ENCODE measurements at places on chromosomes 7 and 10.

DNA sequence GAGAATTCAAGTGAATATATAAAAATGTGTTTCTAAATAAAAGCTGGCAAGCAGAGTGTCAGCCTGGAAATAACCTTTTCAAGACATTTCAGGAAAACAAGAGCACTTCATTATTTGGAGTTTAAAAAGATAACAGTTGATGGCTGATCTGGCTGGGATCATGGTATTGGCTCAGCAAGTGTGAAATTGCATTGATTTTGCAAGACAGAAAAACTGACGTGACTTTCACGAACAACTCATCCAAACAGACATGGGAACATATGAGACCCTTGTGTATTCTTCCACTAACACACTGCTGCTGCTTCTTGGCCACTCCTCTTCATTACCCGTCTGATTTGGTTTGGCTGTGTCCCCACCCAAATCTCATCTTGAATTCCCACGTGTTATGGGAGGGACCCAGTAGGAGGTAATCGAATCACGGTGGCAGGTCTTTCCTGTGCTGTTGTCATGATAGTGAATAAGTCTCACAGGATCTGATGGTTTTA, 108.5 kb downstream of the RAB18 start:
- DNase-seq: no peak

- peak; percentile 7 for DNase-seq
Measured at GRCh38 chr10:17607603-17608332, 9.4 kb downstream of the HACD1 start.

GRCh38 chr10:129852829-129853561, 111.1 kb downstream of the EBF3 start:
- DNase-seq: no peak

DNA sequence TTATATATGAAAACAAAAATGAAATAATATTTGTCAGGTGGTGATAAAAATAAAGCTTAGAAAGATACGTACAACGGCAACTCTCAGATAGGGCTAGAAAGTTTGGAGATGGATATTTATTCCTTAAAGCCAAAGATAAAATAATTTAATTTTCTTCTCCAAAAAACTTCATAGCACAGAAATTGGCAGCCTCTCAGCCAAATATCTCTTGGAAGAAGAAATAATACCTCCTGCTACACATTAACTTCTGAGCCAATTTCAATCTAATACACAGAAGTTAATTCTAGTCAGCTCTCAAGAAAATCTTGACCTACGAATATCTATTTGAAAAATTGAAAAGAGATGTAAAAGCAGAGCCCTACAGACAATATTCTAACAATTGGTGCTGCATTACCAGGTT, 122.4 kb downstream of the TES start:
- DNase-seq: no peak

DNA sequence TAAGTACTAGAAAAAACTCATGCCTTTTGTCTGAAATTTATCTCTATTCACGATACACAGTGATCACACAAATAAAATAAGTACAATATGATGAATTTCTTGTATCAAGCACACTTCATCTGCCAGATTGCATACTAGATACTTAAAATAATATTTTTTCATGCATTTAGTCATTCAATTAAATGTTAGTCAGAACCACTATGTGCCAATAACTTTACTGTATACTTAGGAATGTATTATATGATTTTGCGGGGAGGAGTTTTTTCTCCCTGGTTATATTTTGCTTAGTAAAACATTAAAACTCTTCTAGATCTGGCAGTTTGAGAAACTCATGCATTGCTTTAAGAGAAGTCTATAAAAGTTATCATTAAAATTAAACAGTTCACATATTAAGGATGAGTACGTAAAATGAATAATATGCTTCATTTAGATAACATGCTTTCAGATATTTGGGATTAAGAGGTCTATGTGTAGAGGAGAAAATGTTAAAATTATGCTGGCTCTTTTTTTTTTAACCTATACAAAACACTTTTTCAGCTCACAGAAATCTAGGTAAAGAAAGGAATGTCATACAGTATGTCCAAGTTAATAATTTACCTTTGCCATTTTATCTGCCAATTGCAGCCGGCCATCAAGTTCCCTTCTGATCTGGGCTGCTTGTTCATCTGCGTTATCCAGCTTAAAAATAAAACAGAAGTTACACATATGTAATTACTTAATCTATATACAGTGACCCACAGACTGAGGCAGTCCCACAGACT, 70.1 kb downstream of the RNF133 start:
- DNase-seq: no peak

- no peak for DNase-seq
Measured at GRCh38 chr7:48563334-48563733, 361.0 kb upstream of the CDC14C start.

GRCh38 chr7:22765609-22766008, 38.6 kb downstream of the IL6 start:
- no peak for DNase-seq

GRCh38 chr10:96919785-96920430, 87.8 kb downstream of the LCOR start:
- DNase-seq: no peak

GRCh38 chr7:45601816-45602540, 27.8 kb downstream of the ADCY1 start:
- DNase-seq: no peak

DNA sequence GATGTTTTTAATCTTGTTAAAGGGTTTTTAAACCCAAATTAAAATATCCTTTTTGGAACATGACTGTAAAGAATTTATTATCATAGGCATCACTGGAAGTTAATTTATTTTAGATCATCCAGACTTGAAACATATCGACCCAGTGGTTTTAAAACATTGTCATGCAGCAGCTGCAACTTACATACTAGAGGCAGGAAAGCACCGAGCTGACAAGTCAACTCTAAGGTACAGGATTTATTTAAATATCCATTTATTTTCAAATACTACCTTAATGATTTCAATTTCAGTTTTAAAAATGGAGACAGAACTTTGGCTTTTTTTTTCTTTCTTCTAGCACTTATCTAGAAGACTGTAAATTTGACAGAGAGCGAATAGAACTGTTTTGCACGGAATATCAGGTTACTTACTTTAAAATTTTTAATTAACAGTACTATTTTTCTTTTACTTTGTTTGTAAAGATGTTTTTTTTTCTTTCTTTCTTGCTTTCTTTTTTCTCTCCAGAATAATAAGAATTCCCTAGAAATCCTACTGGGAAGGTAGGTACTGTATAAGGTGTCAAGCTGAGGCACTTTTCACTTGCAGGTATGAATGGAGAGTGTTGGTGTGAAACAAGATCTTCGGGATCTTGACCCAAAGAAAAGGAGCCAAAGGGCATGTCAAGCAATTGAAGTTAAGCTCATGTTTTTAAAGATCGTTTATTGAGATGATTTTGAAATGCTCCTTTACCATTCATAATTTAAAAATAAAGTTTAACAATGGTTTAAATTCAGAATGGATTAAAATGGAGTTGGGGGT, 1.8 kb downstream of the COMMD3 start:
- no peak for DNase-seq

GRCh38 chr10:46285966-46286620, 704 bp upstream of the ANTXRL start:
- DNase-seq: no peak

DNA sequence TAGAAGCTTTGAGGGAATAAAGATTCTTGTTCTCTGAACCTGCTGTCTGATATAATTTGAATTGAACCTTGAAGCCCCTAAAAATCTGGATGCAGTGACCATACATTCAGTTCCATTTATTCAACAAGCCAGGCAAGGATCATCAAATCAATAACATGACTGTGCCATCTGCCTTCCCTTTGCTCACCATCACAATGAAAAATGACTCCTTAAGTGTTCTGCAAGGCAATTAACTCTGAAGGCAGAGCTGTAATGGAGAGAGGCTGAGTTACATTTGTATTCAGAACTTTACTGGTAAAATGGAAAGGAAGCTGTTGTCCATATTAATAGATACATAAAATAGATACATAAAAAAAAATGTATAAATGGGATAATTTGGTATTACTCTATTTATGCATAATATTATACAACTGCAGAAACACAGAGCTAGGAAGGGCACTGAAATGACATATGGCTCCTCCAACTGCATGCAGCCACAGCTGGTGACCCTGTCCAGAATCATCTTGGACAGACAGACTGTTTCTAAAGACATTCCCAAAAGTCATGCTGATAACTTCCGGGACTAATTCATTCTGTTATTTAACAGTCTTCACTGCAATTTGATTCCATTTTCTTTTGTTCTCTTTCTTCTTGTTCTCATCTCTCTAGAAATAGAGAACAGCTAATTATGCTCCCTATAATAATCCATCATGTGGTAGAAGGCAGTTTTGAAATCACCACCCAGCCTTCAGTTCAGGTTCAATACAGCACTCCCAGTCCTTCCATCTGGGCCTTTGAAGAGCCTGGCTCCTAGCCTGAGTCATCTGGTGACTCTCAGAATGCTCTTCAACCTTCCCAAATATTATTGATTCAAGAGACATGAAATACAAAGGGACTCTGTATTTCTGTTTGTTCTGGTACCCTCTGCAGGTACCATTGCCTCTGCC, 412.6 kb downstream of the GFRA1 start:
- DNase-seq: no peak

GRCh38 chr10:86345859-86346798, 20.5 kb downstream of the GRID1 start:
- no peak for DNase-seq

DNA sequence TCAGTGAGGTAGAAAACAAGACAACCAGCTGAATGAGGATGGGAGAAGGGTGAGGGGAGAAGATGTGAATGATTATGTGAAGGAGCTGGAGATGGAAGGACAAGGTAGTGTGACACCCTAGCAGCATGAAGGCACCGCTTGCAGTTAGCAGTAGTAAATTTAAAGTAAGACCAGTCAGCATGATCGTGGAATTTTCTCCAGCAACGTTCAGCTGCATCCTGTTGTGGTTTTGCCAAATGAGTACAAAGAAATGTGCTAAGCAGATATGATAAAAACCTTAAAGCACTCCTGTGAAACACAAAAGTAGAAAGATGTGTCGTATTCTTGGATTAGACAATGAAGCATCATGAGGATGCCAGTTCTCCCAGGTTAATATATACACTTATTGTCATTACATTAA, 34.1 kb upstream of the IFRD1 start:
- no peak for DNase-seq

GRCh38 chr10:132847856-132848255, 61.9 kb upstream of the NKX6-2 start:
- DNase-seq: no peak

GRCh38 chr7:138097064-138097741, 20.9 kb downstream of the AKR1D1 start:
- no peak for DNase-seq

DNA sequence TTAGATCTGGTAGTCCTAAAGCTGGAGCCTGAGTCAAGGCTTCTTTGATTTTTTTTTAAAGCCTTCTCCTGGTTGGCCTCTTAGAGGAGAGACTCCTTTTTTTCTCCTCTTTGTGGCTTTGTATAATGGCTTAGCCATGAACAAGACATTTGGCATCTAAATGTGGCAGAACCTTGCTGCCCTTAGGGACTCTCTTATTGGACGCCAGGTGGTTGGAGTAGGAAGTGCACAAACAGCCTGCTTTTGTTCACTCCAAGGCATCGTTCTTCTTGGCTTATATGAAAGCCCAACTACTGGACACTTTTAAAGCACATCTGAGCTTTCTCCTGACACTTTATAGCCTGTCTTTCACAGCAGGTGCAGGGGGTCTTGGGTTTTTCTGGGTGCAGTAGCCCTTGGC, 25.0 kb downstream of the ZPBP start:
- DNase-seq: peak; percentile 90

- no peak for DNase-seq
Measured at GRCh38 chr7:137943132-137943551, 58.7 kb downstream of the CREB3L2 start.

GRCh38 chr7:5420881-5421713, 2.5 kb downstream of the TNRC18 start:
- DNase-seq: no peak

DNA sequence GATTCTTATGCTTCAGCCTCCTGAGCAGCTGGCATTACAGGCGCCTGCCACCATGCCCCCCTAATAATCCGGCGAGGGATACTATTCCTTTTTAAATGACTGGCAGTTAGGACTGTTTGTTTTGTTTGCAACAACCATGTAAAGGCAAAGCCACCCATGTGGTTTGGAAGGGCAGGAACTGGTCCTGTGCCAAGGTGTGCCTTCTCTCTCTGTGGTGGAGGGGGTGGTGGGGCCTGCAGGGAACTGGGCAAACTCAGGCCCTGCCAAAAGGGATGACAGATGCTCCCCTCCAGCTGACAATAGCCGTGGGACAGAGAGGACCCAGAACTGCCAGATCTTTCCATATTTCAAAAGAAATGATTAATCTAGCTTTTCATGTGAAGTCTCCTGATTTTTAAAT, 23.5 kb upstream of the WAPL start:
- no peak for DNase-seq

- DNase-seq: no peak
Measured at GRCh38 chr7:68938151-68938550, 660.1 kb upstream of the AUTS2 start.

GRCh38 chr7:49327155-49327554, 402.8 kb downstream of the CDC14C start:
- DNase-seq: no peak

DNA sequence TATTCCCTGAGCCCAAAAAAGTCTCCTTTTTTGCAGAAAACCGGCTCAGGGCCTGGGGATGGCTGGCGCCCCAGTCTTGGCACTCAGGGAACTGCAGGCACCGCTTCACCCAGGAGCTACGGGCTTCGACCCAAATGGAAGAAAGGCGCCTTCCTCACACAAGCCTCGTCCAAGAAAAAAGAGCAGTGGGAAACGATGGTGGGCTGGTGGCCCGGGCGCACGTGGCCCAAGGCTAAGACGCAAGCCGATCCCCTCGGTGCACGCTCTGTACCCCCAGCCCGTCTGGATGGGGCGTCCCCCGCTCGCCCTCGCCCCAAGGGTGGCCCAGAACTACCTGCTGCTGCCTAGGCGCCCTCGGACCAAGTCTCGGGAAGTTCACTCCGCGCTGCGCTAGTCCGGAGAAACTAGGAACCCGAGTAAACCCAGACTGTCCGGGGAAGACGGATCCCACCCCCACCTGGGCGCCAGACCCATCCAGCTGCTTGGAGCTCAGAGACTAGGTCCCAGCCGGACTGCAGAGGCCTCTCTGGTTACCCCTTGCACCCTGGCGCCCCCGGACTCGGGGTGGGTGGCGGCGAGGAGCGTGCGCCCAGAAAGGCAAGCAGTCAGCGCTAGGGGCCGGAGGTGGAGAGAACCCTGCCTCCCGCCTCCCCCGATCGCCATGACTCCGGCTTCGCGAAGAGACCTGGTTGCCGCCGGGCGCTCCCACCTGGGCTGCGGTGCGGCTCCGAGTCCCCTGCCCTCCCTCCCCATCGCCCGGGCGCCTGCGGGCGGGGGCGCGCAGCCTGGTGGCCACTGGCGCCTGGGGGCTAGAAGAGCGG, 76.4 kb downstream of the CALN1 start:
- DNase-seq: no peak

- no peak for DNase-seq
Measured at GRCh38 chr7:39650676-39651075, 27.3 kb downstream of the RALA start.

DNA sequence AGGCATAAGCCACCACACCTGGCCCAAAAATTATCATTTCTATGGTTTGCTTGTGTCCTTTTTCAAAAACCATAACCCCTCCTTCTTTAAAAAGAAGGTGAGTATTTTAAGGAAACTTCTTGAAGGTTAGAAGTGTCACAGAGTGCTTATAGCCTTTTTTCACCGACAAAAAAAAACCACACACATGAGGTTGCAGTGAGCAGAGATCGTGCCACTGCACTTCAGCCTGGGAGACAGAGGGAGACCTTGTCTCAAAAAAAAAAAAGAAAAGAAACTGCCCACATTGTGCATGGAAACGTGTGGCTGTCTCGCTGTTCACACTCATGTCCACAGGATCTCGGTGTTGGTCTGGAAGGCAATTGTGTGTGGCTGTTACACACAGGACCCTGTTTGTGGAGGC, 157.4 kb upstream of the PFKP start:
- no peak for DNase-seq

- DNase-seq: no peak
Measured at GRCh38 chr7:11252705-11253272, 279.1 kb downstream of the PHF14 start.
